ENCODE measurements at places on chromosomes 7 and 10.
A peak's percentile ranks its signal among the peaks of the same experiment; 100 is the strongest.

- DNase-seq: no peak
These were observed 734.4 kb downstream of the PARD3 start for GRCh38 chr10:34080485-34081346.

DNA sequence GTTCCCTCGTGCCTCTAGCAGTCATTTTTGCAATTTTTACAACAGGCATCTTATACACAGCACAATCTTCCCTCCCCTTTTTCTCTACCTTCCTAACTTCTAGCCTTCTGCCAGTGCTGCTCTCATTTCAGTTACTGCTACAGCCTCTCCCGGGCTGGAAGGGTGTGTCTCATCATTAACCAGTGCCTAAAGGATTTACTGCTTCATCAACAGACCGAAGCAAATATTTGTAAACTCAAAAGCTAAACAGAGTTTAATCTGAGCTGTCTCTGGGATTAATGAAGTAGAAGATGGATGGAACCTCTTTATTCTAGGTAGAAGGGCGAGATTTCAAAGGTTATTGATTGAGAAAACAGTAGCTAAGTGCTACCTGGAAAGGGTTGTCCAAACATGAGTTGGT lies 94.3 kb downstream of the PRPF18 start:
- DNase-seq: no peak

- no peak for DNase-seq
These were observed 81.3 kb downstream of the ADAM22 start for GRCh38 chr7:88015309-88015708.

- no peak for DNase-seq
These were observed 74.2 kb upstream of the CYTH3 start for GRCh38 chr7:6346581-6346980.

- peak; percentile 74 for DNase-seq
These were observed 1.6 kb downstream of the SFMBT2 start for GRCh38 chr10:7409045-7409731.

DNA sequence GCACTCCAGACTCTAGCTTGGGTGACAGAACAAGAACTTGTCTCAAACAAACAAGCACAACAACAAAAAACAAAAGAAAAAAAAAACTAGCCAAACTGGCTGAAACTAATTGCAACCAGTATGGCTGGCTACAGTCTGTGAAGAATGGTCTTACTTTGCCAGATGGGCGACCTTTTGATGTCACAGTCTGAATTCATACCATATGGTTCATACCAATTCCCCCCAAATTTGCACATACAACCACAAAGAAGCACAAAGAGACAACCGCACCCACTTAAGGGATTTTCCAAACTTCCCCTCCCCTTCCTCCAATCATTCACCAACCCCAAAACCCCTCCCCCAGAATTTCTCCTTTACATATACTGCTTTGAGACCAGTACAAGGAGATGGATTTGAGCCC lies 114.2 kb downstream of the SPAG6 start:
- DNase-seq: no peak
